ENCODE measurements at places on chromosomes 4 and X.
A peak's percentile ranks its signal among the peaks of the same experiment; 100 is the strongest.

DNA sequence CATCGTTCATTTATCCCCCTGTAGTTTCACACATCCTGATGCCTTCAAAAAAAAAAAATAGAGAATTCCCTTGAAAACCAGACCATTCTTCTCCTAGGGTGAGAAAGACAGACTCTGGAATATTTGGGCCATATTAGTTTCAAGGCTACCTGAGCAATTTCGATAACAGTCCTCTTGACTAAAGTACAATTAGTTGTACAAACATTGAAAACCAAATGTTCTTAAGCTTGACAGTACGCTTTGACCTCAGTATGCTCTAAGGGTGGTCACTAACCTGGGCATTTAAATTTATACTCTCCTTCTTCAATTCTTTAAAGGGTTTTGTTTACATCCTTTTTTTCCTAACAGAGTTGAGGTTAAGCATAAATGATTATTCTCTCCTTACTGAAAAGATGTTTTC is 364.6 kb upstream of the FTHL17 start:
- no peak for DNase-seq

DNA sequence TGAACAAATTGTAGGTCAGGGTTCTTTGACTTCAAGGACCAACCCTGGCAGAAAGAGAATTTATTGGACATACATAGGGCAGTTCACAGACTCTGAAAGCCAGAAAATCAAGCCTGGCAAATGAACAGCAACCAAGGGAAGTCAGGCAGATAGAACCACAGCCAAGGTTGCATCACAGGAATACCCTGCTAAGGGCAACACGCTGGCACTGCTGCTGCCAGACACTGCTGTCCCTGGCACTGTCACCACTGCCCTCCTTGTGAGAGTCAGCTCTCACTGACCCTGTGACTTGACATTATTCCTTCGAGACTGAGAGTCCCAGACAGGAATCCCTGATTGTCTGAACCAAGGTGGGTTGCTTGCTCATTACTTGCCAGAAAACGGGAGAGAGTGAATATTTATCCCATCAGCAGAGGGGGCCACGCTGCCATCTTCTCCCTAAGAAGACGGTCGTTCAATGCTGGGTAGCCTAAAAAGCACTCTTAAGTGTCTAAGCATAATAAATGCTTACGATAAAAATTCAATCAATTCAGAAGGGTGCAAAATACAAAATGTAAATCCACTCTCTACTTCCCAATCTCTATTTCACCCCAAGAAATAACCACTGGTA is 23.2 kb upstream of the PTTG2 start:
- no peak for DNase-seq

GRCh38 chrX:84479086-84479485 is 23.2 kb downstream of the HDX start:
- DNase-seq = no peak

GRCh38 chr4:67714248-67714583 is 13.3 kb upstream of the UBA6 start:
- no peak for DNase-seq

DNA sequence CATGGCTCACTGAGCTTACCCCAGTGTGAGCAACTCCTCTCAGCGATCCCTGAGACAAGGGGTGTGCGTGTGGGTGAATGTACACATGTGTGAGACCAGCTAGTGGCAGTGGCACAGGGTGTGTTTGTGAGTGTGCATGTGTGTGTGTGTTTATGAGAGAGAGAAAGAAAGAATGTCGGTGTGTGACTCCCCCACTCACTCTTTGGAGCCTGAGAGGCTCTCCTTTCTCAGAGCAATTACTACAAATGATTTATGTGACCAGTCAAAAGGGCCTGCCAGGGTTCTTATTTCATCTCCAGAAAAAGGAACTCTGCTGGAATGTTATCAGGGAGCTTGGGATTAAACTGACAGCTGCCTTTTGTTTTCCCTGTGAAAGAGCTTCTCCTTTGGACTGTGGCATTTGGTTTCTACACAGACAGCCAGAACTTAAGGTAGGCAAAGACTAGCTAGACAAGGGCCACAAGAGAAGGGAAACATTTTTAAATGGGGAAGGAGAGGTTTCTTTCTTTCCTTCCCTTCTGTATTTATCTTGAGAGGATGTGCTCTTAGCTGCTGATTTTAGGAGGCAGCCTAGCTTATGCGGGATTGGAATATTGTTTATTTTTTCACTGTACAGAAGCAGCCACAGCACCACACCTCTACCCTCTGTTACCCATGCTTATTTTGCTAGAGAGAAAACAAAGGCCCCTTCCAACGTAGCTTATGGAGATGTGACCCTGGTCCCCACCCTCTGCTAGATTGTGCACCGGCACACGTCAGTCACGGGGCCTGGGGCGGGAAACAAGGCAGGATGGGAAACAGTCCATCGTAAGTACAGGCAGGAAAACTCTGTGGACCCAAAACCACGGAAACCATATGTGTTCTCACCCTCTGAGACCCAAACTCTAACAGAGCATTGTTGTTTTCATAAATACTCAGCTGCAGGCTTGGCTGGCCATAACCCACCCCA is 143.5 kb downstream of the MGST2 start:
- DNase-seq = no peak

DNA sequence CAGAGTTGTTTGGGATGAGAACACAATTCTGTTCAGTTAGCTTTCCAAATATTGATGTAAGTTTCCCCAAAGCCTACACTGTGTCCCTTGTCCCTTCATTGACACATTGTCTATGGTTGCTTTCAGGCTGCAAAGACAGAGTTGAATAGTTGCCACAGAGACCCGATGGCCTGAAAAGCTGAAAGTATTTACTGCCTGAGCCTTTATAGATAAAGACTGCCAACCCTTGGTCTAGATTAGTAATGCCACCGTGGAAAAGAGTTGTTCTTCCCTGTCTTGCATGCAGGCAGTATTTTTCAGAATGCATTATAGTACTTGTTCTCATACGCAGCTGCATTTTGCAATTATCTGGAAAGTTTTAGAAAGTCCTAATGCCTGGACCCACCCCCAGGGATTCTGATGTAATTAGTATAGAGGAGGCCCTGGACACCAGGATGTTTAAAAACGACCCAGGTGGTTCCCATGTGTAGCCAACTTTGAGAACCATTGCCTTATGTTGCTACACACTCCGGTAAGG is 180.8 kb downstream of the FRMPD4 start:
- DNase-seq = no peak

GRCh38 chrX:133294126-133294525 is 76.0 kb upstream of the TFDP3 start:
- no peak for DNase-seq

DNA sequence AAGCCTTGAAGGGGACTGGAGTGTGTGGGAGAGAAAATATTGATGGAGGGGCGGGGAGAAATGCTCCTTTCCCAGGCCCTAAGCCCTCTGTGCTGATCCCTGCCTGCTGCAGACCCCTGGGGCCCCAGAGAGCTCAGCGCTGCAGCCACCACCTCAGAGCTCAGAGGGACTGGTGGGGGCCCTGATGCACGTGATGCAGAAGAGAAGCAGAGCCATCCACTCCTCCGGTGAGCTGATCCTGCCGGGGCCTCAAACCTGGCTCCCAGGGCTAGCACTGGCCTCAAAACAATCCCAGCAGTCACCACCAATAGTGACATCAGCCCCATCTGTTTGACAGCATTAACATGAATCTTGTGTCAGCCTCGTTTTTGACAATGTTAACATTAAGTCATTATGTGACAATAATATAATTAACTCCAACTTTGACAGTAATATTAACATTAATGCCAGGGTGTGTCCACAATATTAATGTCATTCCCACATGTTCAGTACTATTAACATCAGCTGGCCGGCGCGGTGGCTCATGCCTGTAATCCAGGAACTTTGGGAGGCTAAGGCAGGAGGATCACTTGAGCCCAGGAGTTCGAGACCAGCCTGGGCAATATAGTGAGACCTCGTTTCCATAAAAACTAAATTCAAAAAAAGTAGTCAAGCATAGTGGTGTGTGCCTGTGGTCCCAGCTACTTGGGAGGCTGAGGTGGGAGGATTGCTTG is 5.8 kb downstream of the WAS start:
- DNase-seq = no peak

- no peak for DNase-seq
Measured at GRCh38 chr4:185205697-185206342, 2.0 kb upstream of the CFAP97 start.

- DNase-seq = peak; percentile 22
Measured at GRCh38 chr4:140359562-140360427, 13.7 kb upstream of the SCOC start.

GRCh38 chr4:11931266-11931820 is 502.6 kb upstream of the HS3ST1 start:
- DNase-seq = no peak

DNA sequence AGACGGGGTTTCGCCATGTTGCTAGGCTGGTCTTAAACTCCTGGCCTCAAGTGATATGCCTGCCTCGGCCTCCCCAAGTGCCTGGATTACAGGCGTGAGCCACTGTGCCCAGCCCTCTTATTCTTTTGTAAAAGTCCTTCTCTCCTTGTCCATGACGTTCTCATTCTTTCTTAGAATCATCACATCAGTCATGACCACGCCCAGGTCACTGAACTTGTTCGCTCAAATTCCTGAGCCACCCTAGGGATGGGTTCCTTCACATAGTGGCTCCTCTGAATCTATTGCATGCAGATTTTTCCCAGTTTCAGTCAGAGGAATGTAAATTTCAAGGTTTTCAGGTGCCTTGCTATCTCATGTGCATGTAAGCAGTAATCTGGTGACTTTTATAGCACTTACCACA is 15.7 kb downstream of the JADE1 start:
- DNase-seq = no peak

GRCh38 chr4:73069338-73070073 is at the start of gene COX18:
Gene COX18, minus strand, starts transcription at chr4:73069716. Its CDS starts 67 bp downstream, at chr4:73069649.
- DNase-seq = peak; percentile 94
